CD4-positive, alpha-beta T cell treated with Interleukin-6 for 4 hours (primary cell): ENCODE measurements at places on chromosomes 7 and 10.

GRCh38 chr7:840001-840600 lies 7.8 kb downstream of the SUN1 start:
- DNase-seq = no peak

DNA sequence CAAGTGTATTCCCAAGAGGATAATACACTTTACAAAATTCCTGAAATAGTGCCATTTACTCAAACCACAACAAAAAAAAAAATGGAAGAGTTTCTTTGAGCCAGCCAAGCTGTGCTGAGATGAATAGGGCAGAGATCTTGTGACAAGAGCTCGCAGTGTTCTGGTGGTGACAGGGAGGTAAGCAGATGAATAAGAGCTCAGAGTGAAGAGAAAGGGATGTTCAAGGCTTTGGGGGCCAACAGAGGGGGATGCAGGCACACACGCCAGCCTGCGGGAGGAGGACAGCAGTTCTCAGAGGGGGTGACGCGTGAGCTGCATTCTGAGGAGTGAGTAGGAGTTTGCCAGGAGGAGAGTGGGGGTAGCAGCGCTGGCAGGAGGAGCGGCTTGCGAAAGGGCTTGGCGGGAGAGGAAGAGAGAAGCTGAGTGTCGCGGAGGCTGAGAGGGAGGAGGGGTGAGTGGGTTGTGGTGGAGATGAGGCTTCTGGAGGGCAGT lies 194.4 kb upstream of the IMMP2L start:
- no peak for DNase-seq

DNA sequence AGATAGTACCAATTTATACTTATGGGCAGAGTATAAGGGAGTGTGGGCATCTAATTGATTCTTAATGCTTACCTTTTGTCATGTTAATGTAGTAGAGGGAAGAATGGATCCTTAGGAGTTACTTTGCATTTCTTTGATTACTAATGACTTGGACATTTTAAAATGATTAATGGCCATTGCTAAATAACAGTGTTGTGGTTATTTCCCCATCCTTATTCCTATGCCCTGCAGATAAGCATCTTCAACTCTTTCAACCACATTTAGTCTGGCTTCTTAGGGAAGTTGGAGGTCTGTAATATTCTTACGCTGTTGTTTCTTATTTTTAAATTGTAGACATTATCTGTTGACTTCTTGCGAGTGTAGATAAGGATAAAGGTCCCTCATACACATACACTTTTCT lies 37.2 kb downstream of the KAT6B start:
- DNase-seq = no peak

DNA sequence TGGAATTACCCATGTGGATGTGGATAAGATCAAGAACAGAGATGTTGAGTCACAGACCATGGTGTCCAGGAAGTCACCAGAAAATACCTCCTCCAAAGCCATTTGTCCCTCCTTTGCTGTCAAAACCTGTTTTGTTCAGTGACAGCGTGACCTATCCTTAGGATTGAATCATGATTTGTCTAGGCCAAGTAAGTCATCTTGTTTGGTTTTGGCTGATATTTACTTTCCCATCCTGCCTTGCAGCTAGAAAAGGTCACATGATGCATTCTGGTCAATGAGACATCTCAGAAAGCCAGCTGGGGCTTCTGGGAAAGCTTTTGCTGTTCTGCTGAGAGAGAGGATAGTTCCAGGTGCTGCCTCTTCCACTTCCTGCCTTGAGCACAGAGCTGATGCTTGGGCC lies 225.3 kb upstream of the ZMIZ1 start:
- no peak for DNase-seq
